ENCODE measurements at places on chromosomes 7 and 10.

GRCh38 chr7:16300361-16300895 is 120.9 kb downstream of the CRPPA start:
- DNase-seq, result no peak

DNA sequence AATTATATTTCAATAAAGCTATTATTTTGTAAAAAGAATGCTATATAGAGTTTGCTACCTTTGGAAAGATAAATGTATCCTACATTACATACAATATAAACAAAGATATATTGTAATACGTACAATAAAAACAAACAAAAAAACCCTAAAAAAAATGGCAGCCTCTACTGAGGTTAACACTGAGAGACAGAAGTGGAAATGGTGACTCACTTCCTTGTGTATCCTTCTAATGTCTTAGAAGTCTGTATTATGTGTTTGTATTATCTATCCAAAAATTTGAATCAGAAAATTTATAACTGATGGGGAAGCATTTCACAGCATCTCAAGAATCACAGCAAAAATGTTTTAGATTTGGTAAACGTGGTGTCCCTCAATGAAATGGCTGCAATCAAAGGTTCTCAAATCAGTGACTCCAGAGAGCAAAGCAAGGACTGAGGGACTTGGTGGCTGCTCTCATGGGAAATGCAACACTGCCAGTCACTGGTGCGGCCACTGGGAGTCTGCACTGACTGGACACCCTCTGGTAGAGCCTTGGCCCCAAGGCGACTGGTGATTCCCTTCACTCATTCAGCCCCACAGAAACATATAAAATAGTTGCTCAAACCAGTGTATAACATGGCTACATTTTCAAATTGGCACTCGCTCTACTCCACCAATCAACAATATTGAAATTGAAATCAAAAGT is 53.8 kb downstream of the PANK1 start:
- DNase-seq, result no peak

DNA sequence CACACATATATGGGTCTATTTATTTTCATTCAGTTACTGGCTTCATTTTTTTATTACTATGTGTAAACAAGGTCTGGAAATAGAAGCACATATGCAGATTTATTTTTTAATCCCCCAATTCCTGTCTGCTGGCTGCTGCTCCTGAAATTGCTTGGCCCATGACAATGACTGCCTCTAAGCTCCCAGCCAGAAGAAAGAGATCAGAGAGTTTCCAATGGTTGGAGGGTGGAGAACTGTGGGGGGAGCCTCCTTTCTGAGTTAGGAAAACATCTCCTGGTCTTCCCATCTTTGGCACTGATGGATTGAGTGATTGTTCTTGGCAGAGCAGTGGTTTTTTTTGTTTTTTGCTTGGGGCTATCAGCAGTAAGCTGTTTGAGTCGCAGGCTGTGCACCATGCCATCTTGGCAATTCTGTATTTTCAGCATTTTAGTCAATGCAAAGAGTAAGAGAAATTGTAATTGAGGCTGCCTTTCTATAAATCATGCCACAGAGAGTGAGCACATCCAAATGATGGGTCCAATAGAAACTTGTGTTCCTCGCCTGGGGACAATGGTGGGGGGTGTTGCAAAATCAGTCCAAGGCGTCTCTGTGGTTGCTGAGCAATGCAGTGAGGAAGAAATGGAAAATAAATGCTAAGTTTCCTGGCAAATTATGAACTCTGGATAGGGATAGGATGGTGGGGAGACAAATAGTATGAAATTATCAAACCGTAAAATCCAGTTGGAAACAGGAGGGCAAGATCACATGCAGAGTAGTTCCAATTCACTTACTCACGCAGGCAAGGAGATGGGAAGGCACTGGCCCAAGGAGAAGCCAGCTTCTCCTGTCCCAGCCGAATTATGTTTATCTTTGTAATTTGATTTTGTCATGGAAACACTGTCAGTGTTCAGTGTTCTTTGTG is 382.4 kb downstream of the SORCS3 start:
- DNase-seq, result no peak

DNA sequence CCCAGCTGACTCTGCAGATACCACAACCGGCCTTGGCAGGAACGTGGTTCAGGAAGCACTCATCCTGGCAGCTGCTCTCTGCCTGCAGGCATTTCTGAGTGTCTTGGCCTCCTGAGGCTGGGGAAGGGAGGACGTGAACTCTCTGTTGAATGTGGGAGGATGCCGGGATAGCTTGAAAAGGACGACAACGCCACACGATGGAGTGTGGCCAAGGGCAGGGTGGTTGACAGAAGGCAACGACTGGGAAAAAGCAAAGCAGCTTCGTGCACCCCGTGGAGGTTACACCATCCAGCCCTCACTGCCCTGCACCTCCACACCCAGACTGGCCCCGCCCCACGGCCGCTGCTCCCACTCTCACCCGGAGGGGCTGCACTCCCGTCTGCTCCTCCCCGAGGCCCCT is 466.1 kb upstream of the FOXK1 start:
- no peak for DNase-seq

DNA sequence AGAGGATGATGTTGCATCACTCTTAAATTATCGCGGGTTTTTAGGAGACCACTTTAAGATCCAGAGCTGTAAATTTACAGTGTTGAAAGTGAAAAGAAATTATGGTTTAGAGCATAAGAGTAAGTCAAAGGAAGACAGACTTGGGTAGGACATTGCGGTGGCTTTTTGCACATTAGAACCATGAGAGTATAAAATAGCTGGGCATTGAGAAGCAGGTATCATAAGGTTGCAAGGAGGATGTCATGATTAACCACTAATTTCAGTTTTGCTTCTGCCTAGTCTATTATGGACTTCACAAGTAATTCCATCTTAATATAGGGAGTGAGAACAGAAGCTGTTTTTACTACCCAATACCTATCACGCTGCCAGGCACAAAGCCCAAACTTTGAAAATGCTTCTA is 57.7 kb downstream of the CALCR start:
- no peak for DNase-seq

DNA sequence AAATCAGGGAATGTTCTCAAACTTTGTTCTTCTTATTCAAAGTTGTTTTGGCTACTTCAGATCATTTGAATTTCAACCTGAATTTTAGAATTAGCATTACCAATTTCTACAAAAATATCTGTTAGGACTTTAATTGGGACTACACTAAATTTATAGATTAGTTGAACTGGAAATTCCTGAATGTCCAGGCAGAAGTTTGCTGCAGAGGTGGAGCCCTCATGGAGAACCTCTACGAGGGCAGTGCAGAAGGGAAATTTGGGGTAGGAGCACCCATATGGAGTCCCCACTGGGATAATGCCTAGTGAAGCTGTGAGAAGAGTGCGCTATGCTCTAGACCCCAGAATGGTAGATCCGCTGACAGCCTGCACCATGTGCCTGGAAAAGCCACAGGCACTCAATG is 22.8 kb upstream of the AGMO start:
- DNase-seq, result no peak

GRCh38 chr7:17339139-17339538 is 40.7 kb downstream of the AHR start:
- DNase-seq, result no peak

GRCh38 chr7:138785587-138786437 is 12.0 kb upstream of the TMEM213 start:
- DNase-seq, result no peak

- DNase-seq, result no peak
Measured at GRCh38 chr7:53988376-53988775, 553.8 kb upstream of the VSTM2A start.

DNA sequence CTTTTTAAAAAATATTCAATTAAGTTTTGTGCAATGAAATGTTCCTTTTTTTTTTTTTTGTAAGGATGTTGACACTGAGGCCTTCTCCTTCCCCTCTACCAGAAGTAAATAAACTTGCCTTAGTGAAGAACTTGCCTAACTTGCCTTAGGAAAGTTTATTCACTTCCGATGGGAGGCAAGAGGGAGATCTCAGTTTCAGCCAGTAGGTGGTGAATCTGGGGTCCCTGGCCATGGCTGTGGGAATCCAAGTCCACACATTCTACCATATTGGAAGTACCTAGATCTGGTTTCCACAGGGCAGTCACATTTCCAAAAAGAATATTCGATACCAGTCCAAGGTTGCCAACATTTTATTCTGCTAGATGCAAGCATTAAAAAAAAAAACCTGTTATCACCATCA is 270.9 kb downstream of the CCSER2 start:
- no peak for DNase-seq

All from stimulated activated naive CD4-positive, alpha-beta T cell treated with Interleukin-2 at 50 U/mL for 16 hours (primary cell).